ENCODE measurements at places on chromosomes 6 and 20.

GRCh38 chr6:160258346-160259142 lies at the start of gene SLC22A2:
TSS of gene SLC22A2 (minus strand) at chr6:160258821. CDS start at chr6:160258757, 64 bp downstream.
- DNase-seq, result no peak

GRCh38 chr6:41326092-41326491 lies 9.3 kb upstream of the NCR2 start:
- DNase-seq, result no peak

GRCh38 chr6:6895929-6896328 lies 211.8 kb upstream of the RREB1 start:
- DNase-seq, result no peak

DNA sequence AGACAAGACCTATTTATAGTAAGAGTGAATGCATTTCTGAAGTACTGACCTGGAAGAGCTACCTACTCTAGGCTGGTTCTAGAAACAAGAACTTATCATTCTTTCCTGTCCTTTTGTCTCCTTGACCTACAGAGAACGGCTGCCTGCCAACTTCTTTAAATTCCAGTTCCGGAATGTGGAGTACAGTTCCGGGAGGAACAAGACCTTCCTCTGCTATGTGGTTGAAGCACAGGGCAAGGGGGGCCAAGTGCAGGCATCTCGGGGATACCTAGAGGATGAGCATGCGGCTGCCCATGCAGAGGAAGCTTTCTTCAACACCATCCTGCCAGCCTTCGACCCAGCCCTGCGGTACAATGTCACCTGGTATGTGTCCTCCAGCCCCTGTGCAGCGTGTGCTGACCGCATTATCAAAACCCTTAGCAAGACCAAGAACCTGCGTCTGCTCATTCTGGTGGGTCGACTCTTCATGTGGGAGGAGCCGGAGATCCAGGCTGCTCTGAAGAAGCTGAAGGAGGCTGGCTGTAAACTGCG lies 8.3 kb downstream of the APOBEC2 start:
- DNase-seq, result no peak

DNA sequence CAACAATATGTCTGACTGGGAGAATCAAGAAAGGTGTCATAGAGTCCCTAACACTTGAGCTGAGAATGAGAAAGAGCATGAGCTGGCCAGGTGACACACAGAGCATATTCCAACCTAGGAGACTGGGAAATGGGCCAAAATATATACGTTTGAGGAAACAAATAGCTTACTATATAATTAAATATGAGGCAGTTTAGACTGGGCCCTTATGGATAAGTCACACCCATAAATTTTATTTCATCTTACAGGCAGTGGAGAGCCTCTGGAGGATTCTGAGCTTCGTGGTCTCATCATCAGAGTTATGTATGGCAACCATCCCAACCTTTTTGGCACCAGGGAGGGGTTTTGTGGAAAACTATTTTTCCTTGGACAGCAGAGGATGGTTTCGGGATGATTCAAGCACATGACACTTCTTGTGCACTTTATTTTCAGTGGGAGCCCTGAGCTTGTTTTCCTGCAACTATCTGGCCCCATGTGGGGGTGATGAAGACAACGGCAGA lies 12.9 kb upstream of the NQO2 start:
- no peak for DNase-seq

DNA sequence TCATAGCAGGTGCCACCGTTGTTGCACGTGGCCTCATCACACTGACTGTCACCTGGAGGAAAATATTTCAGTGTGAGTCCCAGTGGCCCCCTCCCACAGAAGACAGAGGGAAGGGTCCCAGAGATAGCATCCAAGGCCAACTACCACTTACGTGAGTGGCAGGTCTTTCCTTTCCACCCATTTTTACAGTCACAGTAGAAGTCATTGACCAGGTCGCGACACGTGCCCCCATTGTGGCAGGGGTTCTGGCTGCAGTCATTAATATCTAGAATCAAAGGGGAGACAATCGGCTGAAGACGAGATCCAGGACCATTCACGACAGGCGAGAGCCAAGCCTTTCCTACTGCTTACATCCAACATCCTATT lies 28.6 kb downstream of the JAG1 start:
- DNase-seq, result no peak

GRCh38 chr6:29777310-29777709 lies 50.3 kb upstream of the HLA-G start:
- DNase-seq, result no peak

Measured in effector CD4-positive, alpha-beta T cell (primary cell).